Brain microvascular endothelial cell (primary cell): ENCODE measurements at places on chromosomes 7 and 10.

- DNase-seq: peak; percentile 27
Measured at GRCh38 chr10:13349463-13350274, 1.6 kb upstream of the SEPHS1 start.

GRCh38 chr7:33959676-33960075, 54.3 kb downstream of the BMPER start:
- DNase-seq: no peak

- no peak for DNase-seq
Measured at GRCh38 chr10:10165415-10165814, 852.3 kb upstream of the CELF2 start.

- no peak for DNase-seq
Measured at GRCh38 chr7:26329520-26330255, 38.0 kb downstream of the SNX10 start.

GRCh38 chr10:53052521-53053164, 280.1 kb upstream of the MBL2 start:
- no peak for DNase-seq

- no peak for DNase-seq
Measured at GRCh38 chr10:117896517-117896916, 150.2 kb downstream of the RAB11FIP2 start.

DNA sequence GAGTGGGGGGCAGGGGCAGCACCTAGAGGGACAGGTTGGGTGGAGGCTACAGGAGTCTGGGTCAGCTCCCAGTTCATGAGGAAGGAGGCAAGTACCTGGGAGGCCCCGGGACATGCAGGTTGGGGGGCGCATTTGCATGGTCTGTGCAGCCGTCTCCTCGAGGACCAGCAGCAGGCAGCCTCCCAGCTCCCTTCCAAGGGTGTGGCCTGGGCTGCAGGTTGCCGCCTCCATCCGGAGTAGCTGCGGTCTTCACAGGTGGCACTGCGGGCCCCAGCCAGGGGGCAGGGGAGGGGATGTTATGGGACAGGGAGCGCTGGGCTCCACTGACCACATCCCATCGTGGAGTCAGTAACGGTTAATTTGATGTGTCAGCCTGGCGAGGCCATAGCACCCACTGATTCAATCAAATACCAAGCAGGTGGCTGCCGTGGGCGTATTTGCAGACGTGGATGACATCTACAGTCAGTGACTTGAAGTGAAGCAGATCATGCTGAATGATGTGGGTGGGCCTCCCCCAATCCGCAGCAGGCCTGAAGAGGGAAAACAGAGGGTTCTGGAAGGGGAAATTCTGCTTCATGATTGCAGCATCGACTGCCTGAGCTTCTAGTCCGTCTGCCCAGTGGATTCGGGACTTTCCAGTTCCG, 81.6 kb downstream of the PRKAG2 start:
- DNase-seq: no peak

- no peak for DNase-seq
Measured at GRCh38 chr7:55271069-55271626, 94.0 kb upstream of the LANCL2 start.

- DNase-seq: no peak
Measured at GRCh38 chr7:77727527-77727926, 31.3 kb downstream of the RSBN1L start.

DNA sequence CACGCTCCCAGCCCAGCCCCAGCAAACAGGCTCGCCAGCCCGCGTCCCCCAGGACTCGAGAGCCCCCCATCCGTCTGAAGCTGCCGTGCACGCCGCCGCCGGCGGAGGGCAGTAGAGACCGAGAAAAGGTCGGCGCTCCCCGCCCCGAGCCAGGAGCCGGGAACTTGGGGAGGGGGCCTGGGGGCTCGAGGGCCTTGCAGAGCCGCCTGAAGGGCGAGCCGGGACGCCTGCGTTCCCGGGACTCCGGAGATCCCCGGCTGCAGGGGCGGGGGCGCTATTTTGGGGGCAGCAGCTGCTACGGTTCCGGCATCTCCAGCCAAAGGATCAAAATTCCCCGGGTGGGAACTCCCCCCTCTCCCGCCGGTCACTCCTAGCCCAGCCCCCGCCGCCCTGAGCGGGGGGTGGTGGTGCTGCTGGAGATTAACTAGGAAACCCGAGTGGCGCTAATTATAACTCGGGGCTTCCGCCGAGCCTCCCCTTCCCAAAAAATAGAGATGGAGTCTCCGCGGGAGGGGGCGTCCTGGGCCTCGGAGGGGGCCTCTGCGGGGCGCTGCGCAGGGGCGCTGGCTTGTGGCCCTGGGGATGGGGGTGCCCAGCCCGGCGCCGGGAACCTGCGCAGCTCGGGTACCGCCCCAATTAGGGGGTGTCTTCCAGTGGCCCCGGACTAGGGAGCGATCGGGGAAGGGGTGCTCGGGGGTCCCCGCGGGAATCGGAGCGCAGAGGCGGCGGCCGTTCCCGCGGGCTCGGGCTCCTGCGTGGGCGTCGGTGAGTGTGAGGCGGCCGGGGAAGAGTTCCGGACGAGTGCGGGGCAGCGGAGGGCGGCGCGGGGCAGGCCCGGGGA, 608 bp downstream of the ACHE start:
- DNase-seq: no peak

DNA sequence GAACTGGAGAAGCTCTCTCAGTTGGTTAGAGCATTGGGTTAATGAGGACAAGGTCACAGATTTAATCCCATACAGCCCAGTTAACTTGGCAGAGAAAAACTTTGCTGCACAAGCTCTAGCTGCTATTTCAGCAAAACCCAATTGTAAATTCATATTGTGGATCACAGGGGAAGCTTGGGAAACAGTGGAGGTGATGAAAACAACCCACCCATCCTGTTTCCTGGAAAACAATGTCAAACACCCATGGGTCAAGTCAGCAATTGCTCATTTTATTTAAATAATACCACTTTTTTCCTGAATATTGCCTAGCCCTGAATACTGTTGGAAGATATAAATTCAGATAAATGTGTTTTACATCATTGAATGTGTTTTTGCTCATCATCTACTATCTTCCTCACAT, 900.6 kb upstream of the LRRTM3 start:
- DNase-seq: no peak

- no peak for DNase-seq
Measured at GRCh38 chr10:5485948-5486852, 13.2 kb downstream of the CALML5 start.

DNA sequence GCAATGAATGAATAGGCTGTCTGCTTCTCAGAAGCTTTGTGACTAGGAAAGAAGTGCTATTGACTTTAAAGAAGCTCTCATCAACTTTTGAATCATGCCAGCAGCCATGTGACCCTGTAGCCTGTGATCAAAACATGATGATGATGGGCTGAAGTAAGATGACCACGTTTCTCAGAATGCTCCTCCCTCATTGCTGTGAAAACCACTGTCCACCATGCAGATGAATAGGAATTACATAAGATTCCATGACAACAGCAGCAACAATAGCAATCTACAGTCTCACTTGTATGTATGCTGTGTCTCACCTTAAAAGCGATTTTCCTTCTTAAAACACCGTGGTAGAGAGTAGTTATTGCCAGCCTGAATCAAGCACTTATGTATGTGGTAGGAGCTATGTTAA, 228.4 kb downstream of the TRIL start:
- DNase-seq: peak; percentile 45

DNA sequence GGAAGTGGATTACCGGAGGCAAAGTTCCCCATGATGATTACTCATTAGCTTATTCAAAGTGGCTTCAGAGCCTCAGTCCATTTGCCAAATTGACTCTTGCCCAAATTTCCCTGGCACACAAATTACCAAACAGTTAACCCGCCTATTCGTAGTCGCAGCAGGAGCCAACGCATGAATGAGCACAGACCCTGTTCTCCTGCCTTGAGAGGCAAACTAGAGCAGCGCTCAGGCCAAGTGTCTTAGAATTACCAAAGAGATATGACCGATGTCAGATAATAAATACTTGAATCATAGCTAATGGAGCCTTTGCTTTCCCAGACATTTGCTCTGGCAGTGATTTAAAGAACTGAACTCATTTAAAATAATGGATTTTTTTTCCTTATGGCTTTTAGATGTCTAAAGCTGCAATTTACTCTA, 64.9 kb downstream of the CTTNBP2 start:
- no peak for DNase-seq

- DNase-seq: peak; percentile 73
Measured at GRCh38 chr10:124211921-124212320, 118.5 kb upstream of the CHST15 start.

GRCh38 chr7:133947458-133948254, 179.5 kb upstream of the LRGUK start:
- DNase-seq: no peak

- no peak for DNase-seq
Measured at GRCh38 chr10:71957546-71958275, 6.5 kb upstream of the CHST3 start.

GRCh38 chr7:22730921-22731654, 4.1 kb downstream of the IL6 start:
- peak; percentile 69 for DNase-seq

- DNase-seq: no peak
Measured at GRCh38 chr7:132080467-132080866, 495.8 kb downstream of the PLXNA4 start.

DNA sequence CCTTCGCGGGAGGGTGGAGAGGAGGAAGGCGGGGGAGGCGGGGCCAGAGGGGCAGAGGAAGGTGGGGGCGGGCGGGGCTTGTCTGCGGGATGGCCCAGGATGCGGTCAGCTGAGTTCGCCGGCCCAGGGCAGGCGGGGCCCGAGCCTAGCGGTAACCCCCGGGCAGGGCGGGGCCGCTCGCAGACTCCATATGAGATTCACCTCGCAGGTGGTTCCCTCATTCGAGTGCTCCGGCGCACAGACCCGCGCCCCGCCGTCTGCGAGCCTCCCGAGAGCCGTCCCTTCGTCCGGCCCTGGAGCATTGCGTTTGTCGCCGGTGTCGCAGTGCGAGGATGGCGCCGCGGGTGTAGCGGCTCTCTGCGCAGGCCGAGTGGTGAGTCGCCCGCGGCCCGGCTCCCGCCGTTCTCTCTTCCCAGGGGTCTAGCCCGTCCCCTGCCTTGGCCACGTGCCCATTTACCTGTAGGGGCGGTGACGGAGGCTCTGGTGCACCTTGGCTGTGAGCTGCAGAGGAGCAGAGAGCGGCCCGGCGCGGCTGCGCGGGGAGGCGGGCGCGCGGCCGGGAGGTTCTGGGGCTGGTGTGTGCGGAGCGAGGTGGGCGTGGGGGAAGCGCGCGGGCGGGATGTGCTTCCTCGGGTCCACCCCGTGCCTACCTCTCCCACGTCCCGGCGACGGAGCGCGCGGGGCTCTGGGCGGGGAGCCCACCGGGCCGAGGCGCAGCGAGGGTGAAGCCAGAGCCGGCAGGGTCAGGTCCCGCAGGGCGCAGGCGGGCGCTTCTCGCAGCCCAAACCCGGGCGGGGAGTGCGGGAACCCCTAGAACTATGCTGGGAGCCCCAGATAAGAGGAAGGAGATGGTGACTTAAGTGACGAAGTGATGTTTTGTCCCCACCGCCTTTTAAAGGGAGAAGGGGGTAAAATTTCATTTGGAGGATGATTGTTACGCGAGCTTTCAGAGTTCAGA, at the start of gene UPP1:
UPP1 (plus strand) TSS at position 220 of the 958 bp plus-strand sequence. CDS start 5,519 bp downstream, outside the sequence.
- no peak for DNase-seq

- no peak for DNase-seq
Measured at GRCh38 chr7:47574482-47575329, 7.2 kb downstream of the TNS3 start.

DNA sequence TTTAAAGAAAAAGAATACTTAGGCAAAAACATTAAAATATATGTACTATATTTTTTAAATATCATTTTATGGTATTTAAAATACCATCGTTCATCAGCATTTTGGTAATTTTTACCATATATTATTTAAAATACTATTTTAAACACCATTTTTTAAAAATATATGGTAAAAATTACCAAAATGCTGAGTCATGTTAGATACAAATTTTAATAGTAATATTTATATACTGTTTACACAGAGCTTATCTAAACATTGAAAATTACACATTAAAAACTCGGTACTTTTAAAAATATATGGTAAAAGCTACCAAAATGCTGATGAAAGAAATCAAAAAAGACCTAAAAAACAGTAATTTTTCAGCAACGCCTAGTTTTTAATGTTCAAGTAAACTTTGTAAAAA, 105.6 kb downstream of the TPK1 start:
- no peak for DNase-seq

DNA sequence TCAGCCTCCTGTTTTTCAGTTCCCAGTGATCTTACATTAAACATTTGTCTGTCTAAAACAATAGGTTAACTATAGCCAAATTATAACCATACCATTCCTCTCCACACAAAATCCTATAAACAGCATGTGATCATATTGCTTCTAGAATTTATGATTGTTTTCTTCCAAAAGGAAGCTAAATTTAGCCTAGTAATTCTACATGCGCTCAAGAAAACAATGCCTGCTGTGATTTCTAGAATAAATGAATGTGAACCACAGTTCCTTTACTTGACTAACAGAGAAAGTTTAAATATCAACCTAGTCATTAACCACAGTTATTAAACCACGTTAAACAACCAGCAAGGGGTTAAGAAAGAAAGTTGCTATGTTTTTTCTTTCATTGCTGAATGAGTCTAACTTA, 26.4 kb downstream of the MET start:
- DNase-seq: no peak

GRCh38 chr10:69696073-69696731, 66.2 kb downstream of the FAM241B start:
- peak; percentile 92 for DNase-seq

- no peak for DNase-seq
Measured at GRCh38 chr10:33791272-33791660, 456.8 kb upstream of the NRP1 start.

- no peak for DNase-seq
Measured at GRCh38 chr7:128123291-128124037, 92.2 kb upstream of the LRRC4 start.

- DNase-seq: no peak
Measured at GRCh38 chr10:95300022-95300539, 9.3 kb upstream of the PDLIM1 start.

- DNase-seq: peak; percentile 12
Measured at GRCh38 chr10:125377368-125377767, 217.0 kb upstream of the CTBP2 start.

GRCh38 chr10:71316056-71316785, 2.8 kb upstream of the SLC29A3 start:
- no peak for DNase-seq

GRCh38 chr7:52017802-52018679, 701.4 kb upstream of the COBL start:
- DNase-seq: no peak

GRCh38 chr7:40979296-40979695, 723.6 kb downstream of the INHBA start:
- DNase-seq: peak; percentile 35

DNA sequence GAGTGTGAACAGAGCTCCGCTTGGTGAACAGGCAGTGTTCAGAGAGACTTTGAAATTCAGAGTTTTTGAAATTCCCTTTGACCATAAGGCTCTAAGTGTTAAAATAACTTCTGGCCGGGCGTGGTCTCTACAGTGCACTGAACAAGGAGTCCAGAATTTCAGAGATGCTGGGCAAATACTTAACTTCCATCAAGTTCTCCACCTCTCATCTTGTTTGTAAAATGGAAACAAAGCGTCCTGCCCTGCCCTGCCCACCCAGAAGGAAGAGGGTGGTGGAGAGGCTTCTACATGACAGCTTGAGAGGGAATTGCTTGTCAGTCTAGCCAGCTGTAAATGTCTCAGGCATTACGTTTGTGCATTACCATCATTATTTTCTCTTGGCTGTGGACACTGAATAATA, 102.6 kb downstream of the RGS10 start:
- DNase-seq: no peak
